Stimulated activated CD4-positive, alpha-beta T cell treated with anti-CD3 and anti-CD28 coated beads, TNF-alpha, amount 100 ng/mL, for 24 hours (primary cell): ENCODE measurements at places on chromosomes 11 and 22.

- DNase-seq, result no peak
These were observed 1.5 kb downstream of the HIPK3 start for GRCh38 chr11:33258631-33259205.

DNA sequence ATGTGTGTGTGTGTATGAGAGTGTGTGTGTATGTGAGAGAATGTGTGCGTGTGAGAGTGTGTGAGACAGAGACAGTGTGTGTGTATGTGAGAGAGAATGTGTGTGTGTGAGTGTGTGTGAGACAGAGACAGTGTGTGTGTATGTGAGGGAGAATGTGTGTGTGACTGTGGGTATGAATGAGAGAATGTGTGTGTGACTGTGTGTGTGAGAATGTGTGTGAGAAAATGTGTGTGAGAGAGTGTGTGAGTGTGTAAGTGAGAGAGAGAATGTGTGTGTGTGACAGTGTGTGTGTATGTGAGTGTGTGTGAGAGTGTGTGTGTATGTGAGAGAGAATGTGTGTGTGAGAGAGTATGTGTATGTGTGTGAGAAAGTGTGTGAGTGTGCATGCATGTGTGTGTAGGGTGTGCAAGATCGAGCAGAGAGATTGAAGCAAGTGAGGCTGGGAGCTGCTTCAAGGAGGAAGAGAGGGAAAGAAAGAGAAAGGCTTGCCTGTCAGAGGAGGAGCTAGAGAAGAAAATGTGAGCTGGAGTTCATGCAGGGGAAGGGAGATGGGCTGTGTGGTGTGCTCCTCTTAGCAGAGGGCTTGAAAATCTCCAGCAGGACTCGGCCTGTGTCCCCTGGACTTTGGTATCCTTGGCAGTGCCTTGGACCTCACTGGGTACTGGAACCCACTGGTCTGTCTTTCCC is 27.7 kb upstream of the TP53I11 start:
- no peak for DNase-seq

GRCh38 chr22:29331658-29332300 is 16.3 kb upstream of the RASL10A start:
- DNase-seq, result no peak

DNA sequence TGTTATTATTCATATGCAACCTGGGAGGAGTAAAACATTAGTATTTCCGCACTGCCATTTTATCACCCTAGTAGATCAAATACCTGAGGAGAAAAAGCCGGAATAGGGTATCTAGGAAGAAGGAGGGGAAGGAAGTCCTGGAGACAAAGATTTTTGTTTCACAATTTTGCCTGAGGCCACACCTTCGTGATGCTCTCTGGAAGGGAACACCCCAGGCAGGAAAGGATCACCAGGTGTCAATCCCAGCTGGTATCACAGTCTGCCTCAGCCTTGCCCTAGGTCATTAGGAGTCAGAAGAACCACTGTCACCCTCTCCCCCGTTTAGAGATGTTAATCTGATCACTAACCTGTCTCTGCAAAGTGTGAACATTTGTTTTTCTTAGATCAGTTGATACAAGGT is 35.4 kb upstream of the IGSF9B start:
- DNase-seq, result no peak

DNA sequence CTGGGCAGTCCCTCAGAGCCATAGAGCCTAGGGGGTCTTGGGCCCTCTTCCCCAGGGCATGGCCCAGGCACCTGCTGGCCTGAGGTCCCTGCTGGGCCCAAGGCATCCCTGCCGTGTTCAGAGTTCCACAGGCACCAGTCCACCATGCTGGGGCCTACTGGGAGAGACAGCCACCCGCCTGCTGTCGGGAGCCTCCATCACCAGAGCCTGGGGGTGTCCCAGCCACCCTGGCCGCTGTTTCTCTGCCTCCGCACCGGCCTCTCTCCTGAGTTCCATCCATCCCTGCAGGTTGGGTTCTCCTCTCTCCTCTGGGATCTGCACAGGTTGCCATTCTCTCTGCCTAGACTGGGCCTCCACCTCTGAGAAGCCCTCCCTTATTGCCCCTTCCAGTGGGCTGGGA is 68.6 kb downstream of the KCNQ1 start:
- DNase-seq, result no peak

GRCh38 chr22:30947173-30947815 is 21.3 kb downstream of the MORC2 start:
- no peak for DNase-seq
